ENCODE measurements at places on chromosomes 7 and 10. TPM values are rescaled to one million over a fixed set of nuclear protein-coding genes. Genes with fewer than 3 reads are reported as not detected.

AKR1B15 gene
- total RNA-seq = 1.8 TPM

CFAP58 gene
- 2.9 TPM for total RNA-seq

UCMA gene
- not detected for total RNA-seq

ERVW-1 gene
- total RNA-seq = not detected

SPDYE11 gene
- total RNA-seq = not detected

GRID1 gene
- 1.9 TPM for total RNA-seq

MLXIPL gene
- 53.5 TPM for total RNA-seq

SPAM1 gene
- total RNA-seq = not detected

CXCL12 gene
- total RNA-seq = 46.2 TPM

ZNF853 gene
- total RNA-seq = 0.20 TPM

SIRT1 gene
- 5.8 TPM for total RNA-seq

XRCC2 gene
- total RNA-seq = 0.15 TPM

SCRN1 gene
- 1.7 TPM for total RNA-seq

SPDYE9 gene
- not detected for total RNA-seq

ITGA8 gene
- total RNA-seq = 0.18 TPM

SGCE gene
- 17.8 TPM for total RNA-seq

RASSF4 gene
- total RNA-seq = 18.8 TPM

NPFFR1 gene
- total RNA-seq = not detected

JCAD gene
- total RNA-seq = 2.2 TPM

AMZ1 gene
- total RNA-seq = 1.2 TPM

TRPV6 gene
- 0.65 TPM for total RNA-seq

FFAR4 gene
- 0.19 TPM for total RNA-seq

ZNF487 gene
- total RNA-seq = 1.4 TPM

STEAP1 gene
- total RNA-seq = 59.5 TPM

KCNMA1 gene
- 48.0 TPM for total RNA-seq

KCNIP2 gene
- total RNA-seq = 1.1 TPM

C10orf71 gene
- not detected for total RNA-seq

PON1 gene
- 281 TPM for total RNA-seq

PUS7 gene
- total RNA-seq = 15.7 TPM

GOLGA7B gene
- 0.06 TPM for total RNA-seq

DPYSL4 gene
- total RNA-seq = not detected

ZNF746 gene
- 15.8 TPM for total RNA-seq

SPDYE16 gene
- total RNA-seq = not detected

GNG11 gene
- total RNA-seq = 3.6 TPM

ZCCHC24 gene
- total RNA-seq = 22.4 TPM

Data from right lobe of liver (tissue), 6 donors.